Suprapubic skin (tissue), 4 donors: ENCODE measurements at places on chromosomes 1 and 21.

- H3K36me3 ChIP-seq, result peaks cover 11% of the 10 kb centered on the region
- no peaks in the 10 kb centered on the region for H3K27me3 ChIP-seq
- H3K4me3 ChIP-seq, result peak overlapping the region; percentile 36
- peaks cover 81% of the 10 kb centered on the region for H3K4me1 ChIP-seq
These were observed 71.1 kb downstream of the SKI start for GRCh38 chr1:2299131-2299627.

DNA sequence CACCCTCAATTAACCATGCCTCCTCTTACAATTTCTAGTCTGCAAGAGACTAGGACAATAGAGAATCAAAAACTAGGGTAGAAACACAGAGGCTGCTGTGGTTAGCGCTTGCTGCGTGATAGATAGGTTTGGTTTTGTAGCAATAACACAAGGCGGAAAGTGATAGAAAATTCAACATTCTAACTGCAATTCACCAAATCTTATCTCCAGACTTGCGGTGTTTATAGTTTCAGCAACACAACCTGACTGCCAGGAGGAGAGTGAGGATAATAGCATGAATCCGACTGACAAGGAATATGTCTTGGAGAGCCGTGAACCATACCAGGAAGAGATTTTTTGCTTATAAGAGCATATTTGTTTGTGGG lies 30.7 kb upstream of the IFNAR2 start:
- DNase-seq, result no peak
- H3K4me1 ChIP-seq, result peaks cover 35% of the 10 kb centered on the region
- H3K27me3 ChIP-seq, result no peaks in the 10 kb centered on the region
- no peaks in the 10 kb centered on the region for H3K36me3 ChIP-seq

GRCh38 chr1:170544624-170545023 lies 12.7 kb downstream of the GORAB start:
- peaks cover 68% of the 10 kb centered on the region for H3K36me3 ChIP-seq
- H3K4me3 ChIP-seq, result no peak overlapping the region
- no peaks in the 10 kb centered on the region for H3K27me3 ChIP-seq
- H3K4me1 ChIP-seq, result no peaks in the 10 kb centered on the region

- H3K36me3 ChIP-seq, result no peaks in the 10 kb centered on the region
- no peak for DNase-seq
- peaks cover 6% of the 10 kb centered on the region for H3K4me1 ChIP-seq
- no peak overlapping the region for H3K27ac ChIP-seq
- H3K27me3 ChIP-seq, result no peaks in the 10 kb centered on the region
These were observed 81.3 kb downstream of the RGS2 start for GRCh38 chr1:192890134-192890533.

- H3K4me1 ChIP-seq, result no peaks in the 10 kb centered on the region
- no peak for DNase-seq
- H3K27ac ChIP-seq, result no peak overlapping the region
- no peak overlapping the region for H3K4me3 ChIP-seq
- peaks cover 8% of the 10 kb centered on the region for H3K27me3 ChIP-seq
These were observed 52.1 kb downstream of the ZSCAN20 start for GRCh38 chr1:33524586-33524985.

GRCh38 chr1:208326033-208326432 lies 81.8 kb upstream of the PLXNA2 start:
- H3K4me3 ChIP-seq, result no peak overlapping the region
- no peak for DNase-seq
- no peaks in the 10 kb centered on the region for H3K4me1 ChIP-seq
- no peaks in the 10 kb centered on the region for H3K36me3 ChIP-seq

GRCh38 chr1:25996966-25997827 lies 666 bp downstream of the PAFAH2 start:
- DNase-seq, result no peak
- H3K27ac ChIP-seq, result peak overlapping the region; percentile 86
- H3K4me3 ChIP-seq, result peak overlapping the region; percentile 62
- H3K36me3 ChIP-seq, result no peaks in the 10 kb centered on the region

GRCh38 chr1:3169665-3170356 lies 100.8 kb downstream of the PRDM16 start:
- no peak overlapping the region for H3K4me3 ChIP-seq
- H3K27ac ChIP-seq, result no peak overlapping the region
- peaks cover 32% of the 10 kb centered on the region for H3K4me1 ChIP-seq
- no peak for DNase-seq
- peaks cover 9% of the 10 kb centered on the region for H3K27me3 ChIP-seq

- H3K4me3 ChIP-seq, result peak overlapping the region; percentile 93
- no peaks in the 10 kb centered on the region for H3K36me3 ChIP-seq
- H3K27ac ChIP-seq, result peak overlapping the region; percentile 89
These were observed 485 bp downstream of the SIPA1L2 start for GRCh38 chr1:232629250-232630046.

GRCh38 chr1:108831225-108831624 lies 25.7 kb downstream of the AKNAD1 start:
- DNase-seq, result no peak
- H3K4me3 ChIP-seq, result peak overlapping the region; percentile 30
- H3K36me3 ChIP-seq, result no peaks in the 10 kb centered on the region
- H3K27me3 ChIP-seq, result no peaks in the 10 kb centered on the region
- H3K4me1 ChIP-seq, result peaks cover 48% of the 10 kb centered on the region

DNA sequence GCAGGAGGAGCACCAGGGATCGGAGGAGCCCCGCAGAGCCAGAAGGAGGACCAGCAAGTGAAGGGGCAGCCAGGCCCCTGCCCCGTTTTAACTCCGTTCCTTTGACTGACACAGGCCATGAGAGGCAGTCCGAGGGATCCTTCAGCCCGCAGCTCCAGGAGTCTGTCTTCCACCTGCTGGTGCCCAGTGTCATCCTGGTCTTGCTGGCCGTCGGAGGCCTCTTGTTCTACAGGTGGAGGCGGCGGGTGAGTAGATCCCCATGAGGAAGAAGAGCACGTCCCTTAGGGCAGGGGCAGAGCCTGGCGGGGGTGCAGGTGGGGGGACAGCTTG lies 13.3 kb downstream of the CSF1 start:
- peak; percentile 60 for DNase-seq
- H3K4me3 ChIP-seq, result no peak overlapping the region
- peak overlapping the region; percentile 10 for H3K27ac ChIP-seq
- peaks cover 78% of the 10 kb centered on the region for H3K36me3 ChIP-seq
- no peaks in the 10 kb centered on the region for H3K27me3 ChIP-seq
- H3K4me1 ChIP-seq, result peaks cover 48% of the 10 kb centered on the region

DNA sequence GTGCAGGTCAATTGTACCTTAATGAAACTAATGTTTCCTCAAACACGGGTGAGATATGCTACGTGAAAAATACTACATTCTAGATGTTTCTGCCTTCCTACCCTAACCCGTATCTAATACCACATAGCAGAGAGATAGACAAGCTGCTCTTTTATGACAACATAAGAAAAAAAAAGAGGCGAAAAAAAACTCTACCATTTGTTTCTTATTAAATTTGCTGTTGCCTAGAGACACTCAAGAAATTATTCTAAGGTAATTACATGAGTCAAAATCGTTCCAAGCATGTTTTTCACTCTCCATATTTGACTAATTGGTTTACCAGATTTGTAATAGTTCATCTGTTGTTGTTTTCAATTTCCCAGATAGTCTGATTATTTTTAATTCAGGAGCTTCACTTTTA lies 27.4 kb downstream of the PALMD start:
- H3K27me3 ChIP-seq, result no peaks in the 10 kb centered on the region
- DNase-seq, result no peak
- H3K27ac ChIP-seq, result no peak overlapping the region
- H3K4me1 ChIP-seq, result peaks cover 33% of the 10 kb centered on the region
- no peak overlapping the region for H3K4me3 ChIP-seq

- H3K27me3 ChIP-seq, result no peaks in the 10 kb centered on the region
- no peaks in the 10 kb centered on the region for H3K36me3 ChIP-seq
- H3K4me1 ChIP-seq, result no peaks in the 10 kb centered on the region
These were observed 16.0 kb upstream of the GBP1 start for GRCh38 chr1:89081005-89081404.

GRCh38 chr1:43324810-43325209 lies 12.8 kb upstream of the MPL start:
- H3K4me1 ChIP-seq, result peaks cover 3% of the 10 kb centered on the region
- H3K4me3 ChIP-seq, result no peak overlapping the region
- H3K27ac ChIP-seq, result no peak overlapping the region
- no peak for DNase-seq
- no peaks in the 10 kb centered on the region for H3K36me3 ChIP-seq
- no peaks in the 10 kb centered on the region for H3K27me3 ChIP-seq

- peaks cover 42% of the 10 kb centered on the region for H3K4me1 ChIP-seq
- no peaks in the 10 kb centered on the region for H3K36me3 ChIP-seq
- DNase-seq, result peak; percentile 26
- H3K27ac ChIP-seq, result peak overlapping the region; percentile 60
- no peak overlapping the region for H3K4me3 ChIP-seq
These were observed 40.7 kb upstream of the DHCR24 start for GRCh38 chr1:54927472-54928240.

DNA sequence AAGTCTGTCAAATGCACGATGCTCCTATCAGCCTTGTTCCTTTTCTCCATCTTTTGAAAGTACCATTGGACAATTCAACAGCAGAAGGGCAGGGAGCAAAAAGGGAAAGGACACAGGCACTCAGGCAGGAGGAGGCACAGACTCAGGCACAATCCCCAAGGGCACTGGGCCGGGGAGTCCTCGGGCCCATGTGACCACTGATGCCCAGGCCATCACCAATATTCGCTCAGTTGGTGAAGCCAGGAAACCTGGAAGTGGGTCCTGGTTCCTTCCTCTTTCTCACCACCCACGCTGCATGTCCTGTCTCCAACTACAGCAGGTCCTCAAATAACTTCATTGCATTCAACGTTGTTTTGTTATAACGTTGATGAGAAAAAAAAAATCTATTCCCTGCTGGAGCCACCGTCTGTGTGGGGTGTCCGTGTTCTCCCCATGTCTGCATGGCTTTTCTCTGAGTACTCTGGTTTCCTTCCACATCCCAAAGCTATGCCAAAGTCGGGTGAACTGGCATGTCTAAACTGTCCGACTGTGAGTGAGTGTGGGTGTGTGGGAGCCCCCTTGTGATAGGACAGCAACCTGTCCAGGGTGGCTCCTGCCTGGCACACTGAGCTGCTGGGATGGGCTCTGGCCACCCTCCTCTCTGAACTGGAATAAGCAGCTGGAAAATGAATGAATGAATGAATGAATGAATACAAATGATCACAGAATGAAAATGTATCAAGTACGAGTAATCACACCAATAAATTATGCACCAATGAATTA lies 12.5 kb downstream of the NID1 start:
- H3K4me3 ChIP-seq, result no peak overlapping the region
- no peak for DNase-seq
- H3K27me3 ChIP-seq, result no peaks in the 10 kb centered on the region

DNA sequence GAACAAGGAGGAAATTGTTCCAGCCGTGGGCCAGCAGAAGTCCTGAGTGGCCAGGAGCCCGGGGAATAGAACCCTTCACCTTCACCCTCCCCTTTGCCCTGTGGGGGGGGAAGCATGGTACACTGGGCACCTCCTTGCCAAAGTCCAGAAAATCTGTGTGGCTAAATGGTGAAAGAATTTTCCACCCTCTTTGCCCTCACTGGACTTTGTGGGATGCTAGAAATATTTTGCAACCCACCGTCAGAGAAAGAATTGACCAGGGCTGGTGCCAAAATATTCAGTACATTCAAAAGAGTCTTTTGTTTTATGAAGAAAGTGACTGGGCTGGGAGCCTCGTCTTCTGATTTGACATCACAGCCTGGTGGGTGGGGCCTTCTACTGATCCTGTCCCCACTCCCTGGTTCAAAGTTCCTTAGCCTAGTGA lies 14.6 kb downstream of the NFASC start:
- DNase-seq, result no peak
- H3K4me3 ChIP-seq, result no peak overlapping the region
- no peaks in the 10 kb centered on the region for H3K27me3 ChIP-seq

DNA sequence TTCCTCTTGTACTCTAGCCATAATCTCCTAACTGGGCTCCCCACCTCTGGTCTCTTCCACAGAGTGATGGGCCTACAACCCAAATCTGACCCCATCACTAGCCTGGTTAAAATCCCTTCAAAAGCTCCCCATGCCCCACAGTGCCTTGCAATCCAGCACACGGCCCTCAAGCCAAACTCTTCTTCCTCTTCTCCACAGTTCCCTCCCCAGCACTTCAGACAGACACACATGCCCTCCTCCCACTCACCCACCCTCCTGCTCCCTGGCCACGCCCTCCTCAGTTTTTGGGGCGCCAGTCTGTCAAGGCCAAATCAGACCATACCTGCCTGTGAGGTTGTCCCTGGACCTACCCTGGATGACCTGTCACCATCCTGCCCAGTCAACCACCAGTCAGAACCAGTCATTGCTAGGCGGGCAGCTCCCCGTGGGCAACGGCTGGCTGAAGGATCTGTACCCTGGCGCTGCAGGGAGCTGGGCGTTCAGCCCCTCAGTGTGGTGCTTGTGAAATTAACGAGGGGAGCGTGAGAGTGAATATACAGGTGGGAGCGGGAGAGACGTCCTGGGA lies 753 bp downstream of the C1orf210 start:
- H3K4me1 ChIP-seq, result peaks cover 4% of the 10 kb centered on the region
- DNase-seq, result peak; percentile 49
- peak overlapping the region; percentile 39 for H3K4me3 ChIP-seq
- no peaks in the 10 kb centered on the region for H3K27me3 ChIP-seq
- peak overlapping the region; percentile 31 for H3K27ac ChIP-seq

DNA sequence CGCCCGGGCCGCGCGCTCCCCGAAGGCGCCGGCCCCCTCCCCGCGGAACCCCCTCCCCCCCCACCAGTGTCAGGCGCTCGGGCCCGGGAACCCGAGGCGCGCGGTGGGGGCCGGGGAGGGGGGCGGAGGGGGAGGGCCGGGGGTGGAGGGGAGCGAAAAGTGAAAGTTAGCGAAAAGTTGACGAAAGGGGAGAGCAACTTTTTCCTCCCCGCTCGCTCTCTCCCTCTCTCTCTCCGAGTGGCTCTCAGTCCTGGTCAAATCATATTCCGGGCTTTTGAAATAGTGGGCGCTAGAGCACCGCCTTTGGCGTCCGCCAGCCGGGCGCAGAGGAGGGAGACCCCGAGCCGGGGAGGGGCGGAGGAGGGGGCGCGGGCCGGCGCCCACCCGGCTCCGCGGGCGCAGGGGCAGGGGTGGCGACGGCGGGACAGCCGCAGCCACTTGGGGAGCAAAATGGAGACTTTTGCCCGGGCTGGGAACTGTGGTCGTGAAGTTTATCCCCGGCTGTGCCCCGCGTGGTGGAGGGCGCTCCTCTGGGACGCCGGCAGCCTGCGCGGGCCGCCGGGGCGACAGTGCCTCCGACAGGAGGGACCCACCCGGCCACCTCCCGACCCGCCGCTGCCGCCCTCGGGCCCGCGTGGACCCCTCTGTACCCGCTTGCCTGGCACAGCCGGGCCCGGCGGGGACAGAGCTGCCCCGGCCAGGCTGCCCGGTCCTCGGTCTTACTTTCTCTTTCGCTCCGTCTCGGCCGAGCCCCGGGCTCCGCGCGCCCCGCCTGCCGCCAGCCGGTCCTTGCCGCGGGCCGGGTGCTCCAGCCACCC lies 697 bp downstream of the PRDM16 start:
- peak overlapping the region; percentile 58 for H3K4me3 ChIP-seq
- no peak for DNase-seq
- peaks cover 97% of the 10 kb centered on the region for H3K27me3 ChIP-seq
- H3K27ac ChIP-seq, result peak overlapping the region; percentile 30
- peaks cover 37% of the 10 kb centered on the region for H3K4me1 ChIP-seq

DNA sequence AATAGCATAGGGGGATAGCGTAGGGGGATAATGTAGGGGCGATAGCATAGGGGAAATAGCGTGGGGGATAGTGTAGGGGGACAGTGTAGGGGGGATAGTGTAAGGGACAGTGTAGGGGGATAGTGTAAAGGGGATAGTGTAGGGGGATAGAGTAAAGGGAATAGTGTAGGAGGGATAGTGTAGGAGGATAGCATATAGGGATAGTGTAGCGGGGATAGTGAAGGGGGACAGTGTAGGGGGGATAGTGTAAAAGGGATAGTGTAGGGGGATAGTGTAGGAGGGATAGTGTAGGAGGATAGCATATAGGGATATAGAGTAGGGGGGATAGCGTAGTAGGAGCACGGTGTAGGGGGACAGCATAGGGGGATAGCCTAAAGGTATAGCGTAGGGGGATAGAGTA lies 14.1 kb upstream of the ARF1 start:
- H3K27me3 ChIP-seq, result peaks cover 51% of the 10 kb centered on the region
- no peaks in the 10 kb centered on the region for H3K36me3 ChIP-seq
- no peak overlapping the region for H3K27ac ChIP-seq
- H3K4me1 ChIP-seq, result no peaks in the 10 kb centered on the region
